H1 (cell line): ENCODE measurements at places on chromosomes 1 and 21.

DNA sequence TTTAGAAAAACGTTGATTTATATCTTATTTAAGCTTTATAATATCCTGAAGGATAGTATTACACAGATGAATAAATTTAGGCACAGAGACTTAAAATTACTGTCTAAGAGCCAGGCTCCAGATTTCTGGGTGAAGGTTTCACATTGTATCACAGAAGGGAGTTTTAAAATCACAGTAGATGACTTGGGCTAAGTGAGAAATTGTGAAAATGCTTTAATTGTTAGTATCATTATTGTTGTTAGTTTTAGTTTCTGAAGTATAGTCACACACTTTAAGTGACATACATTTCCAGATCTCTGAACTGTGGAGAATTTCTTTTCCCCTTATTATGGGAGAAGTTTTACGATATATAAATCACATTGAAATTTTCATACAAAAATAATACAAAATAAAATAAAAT is 83.5 kb downstream of the NDUFS5 start:
- DNase-seq, result no peak

GRCh38 chr21:44846485-44847260 is 26.8 kb downstream of the PTTG1IP start:
- no peak for DNase-seq

GRCh38 chr1:225737161-225737560 is 40.5 kb upstream of the SRP9 start:
- DNase-seq, result no peak

DNA sequence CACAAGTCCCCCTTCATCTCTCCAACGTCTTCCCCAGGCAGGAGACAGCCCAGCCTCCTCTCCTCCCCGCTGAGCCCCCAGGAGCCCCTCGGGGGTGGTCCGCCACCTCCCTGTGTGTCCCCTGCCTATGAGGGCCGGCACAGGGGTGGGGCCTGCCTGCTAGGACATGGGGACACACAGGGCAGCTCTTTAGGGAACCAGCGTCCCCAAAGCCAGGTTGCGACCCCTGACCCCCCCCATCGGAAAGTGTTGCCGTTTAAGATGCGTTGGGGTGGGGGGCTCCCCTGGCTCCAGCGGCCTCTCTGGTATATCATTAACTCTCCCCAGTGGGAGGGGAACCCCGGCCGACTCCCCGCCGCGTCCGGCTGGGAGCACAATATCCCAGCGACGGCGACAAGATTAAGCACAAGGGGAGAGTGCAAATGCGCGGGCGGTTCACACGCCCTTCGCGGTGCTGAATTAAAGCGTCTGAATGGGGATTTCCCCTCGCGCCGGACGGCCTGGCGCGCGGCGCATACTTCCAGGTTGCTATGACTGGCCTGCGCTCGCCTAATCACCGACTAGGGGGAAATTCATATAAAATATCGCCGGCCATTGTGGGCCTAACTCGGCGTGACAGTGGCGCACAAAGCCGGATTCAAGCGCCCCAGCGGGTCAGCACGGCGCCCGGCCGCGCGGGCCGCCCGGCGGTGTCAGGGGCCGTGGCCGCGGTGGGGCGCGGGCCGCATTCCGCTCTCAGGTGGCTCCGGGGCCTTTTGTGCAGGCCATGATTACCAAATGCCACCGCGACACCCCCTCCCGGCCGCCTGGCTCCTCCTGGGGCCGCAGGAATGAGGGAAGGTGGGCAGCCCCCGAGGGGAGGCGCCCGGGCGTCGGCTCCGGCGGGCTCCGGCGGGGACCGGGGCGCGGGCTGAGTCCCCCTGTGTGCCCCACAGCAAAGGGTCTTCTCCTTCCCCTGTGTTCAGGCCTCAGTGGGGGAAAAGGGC is 30.9 kb downstream of the WNT3A start:
- DNase-seq, result no peak

- no peak for DNase-seq
These were observed 151.9 kb upstream of the C1orf87 start for GRCh38 chr1:60225486-60225885.

DNA sequence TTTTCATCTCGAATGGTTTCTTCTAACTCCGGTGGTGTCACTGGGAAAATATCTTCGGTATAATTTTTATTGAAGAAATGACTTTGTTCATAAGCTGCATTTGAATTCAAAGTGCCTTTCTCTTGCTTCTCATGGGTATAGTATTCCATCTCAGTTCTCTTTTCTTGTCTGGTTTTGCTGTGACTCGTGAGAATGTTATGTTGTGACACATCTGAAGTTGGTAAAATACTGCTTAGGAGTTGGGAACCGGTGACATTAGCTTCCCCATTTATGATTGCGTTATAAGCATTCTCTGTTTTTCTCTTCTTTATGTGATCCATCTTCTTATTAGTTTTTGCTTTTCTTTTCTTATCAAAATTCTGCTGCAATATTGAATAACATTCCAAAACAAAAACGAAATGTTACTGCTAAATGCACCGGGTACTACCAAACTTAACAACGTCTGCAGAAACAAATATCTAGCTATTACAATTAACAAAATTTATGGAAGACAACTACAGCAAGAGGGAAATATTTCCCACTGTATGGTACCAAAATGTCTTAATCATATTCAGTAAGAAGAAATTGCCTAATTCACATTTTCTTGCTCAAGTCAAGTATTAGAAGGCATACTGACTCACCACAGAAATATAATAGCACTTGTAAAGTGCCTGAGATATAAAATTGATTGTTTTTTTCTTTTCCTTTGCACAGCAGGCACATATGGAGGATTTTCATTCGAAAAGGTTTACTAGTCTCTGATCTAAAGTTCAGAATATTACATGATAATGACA is 15.5 kb downstream of the LRIF1 start:
- DNase-seq, result no peak

DNA sequence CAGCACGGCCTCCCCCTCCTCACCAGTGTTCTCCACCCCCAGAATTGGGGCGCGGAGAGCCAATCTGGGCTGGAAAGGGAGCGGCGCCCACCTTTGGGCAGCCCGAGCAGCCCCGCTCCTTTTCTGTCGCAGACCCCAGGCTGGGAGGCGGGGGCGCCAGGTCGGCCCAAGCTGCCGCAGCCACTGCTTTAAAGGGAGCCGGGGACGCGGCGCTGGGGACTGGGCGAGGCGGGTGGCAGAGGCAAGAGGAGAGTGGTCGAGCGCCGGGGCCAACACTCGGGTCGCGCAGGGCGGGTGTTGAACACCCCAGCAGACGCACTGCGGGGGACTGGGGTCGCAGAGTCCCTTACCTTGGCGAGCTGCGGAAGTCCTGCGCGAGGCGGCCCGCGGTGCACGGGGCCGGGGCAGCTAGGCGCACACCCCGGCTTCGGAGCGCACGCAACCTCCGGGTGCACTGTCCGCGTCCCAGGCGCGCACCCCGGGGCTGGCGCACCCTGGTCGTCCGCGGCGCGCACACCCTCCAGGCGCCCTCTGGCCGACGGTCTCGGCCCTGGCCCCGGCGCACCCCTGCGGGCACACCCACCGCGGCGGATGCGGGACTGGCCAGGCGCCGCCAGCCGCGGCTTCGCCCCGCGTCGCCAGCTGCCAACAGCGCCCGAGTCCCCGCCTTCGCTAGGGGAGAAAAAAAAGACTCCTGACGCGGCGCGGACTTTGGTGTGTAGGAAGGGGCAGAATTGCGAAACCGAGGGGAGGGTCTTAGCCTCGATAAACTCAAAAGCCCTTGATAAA is at the start of gene KANK4:
KANK4 (minus strand) TSS at position 679 of the 789 bp plus-strand sequence. CDS start 37,870 bp downstream, outside the sequence.
- DNase-seq, result peak; percentile 78

DNA sequence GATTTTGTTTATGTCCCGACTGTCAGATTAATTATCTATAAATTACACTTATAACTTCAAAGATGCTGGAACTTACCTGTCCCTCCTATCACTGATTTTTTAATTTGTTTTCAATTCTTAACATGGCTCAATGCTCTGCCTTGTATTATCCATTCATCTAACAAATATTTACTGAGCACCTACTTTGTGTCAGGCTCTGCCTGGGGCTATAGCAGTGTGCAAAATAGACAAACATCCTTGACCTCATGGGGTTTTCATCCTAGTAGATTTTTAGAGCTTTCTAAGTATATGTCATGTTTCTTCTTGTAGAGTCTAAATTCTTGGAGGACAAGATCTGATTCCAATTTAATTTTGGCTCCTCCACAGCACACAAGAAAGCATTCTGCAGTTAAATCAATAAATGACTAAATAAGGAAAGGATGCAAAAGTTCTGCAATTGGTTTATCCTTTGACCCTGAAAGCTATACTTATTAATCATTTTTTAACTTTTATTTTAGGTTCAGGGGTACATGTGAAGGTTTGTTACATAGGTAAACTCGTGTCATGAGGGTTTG is 10.8 kb upstream of the SMYD2 start:
- no peak for DNase-seq

GRCh38 chr1:246068619-246069509 is 438.2 kb downstream of the SMYD3 start:
- no peak for DNase-seq

- DNase-seq, result no peak
These were observed 139.2 kb downstream of the CLIC6 start for GRCh38 chr21:34807881-34808568.

GRCh38 chr1:55204997-55205396 is 10.2 kb downstream of the USP24 start:
- DNase-seq, result no peak

DNA sequence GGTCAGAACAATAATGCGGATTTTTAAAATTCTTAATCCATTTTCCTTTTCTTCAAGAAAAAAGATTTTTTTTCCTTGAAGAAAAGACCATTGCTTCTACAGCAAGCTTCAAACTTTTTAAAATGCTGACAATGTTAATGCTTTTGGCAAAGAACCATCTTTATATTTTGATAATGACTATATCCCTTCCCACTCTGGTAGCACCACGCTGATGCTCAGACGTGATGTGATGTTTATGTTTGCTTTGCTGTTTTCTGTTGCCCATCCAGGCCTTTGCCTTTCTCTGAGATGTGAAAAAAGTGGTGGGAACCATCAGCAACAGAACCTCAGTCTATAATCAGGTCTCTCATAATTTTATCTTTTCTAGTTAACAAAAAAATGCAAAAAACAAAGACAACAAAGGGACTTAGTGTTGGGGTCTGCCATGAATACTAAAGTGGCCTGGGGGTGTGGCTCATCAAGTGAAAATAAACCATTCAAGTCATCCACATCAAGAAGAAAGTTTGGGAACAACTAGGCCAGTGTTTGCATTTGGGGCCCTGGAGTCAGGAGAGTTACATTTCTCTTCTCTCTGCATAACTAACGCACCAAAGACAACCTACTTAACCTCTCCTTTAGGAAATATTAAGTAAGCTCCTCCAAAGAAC is 244.6 kb upstream of the DMRTA2 start:
- DNase-seq, result no peak

DNA sequence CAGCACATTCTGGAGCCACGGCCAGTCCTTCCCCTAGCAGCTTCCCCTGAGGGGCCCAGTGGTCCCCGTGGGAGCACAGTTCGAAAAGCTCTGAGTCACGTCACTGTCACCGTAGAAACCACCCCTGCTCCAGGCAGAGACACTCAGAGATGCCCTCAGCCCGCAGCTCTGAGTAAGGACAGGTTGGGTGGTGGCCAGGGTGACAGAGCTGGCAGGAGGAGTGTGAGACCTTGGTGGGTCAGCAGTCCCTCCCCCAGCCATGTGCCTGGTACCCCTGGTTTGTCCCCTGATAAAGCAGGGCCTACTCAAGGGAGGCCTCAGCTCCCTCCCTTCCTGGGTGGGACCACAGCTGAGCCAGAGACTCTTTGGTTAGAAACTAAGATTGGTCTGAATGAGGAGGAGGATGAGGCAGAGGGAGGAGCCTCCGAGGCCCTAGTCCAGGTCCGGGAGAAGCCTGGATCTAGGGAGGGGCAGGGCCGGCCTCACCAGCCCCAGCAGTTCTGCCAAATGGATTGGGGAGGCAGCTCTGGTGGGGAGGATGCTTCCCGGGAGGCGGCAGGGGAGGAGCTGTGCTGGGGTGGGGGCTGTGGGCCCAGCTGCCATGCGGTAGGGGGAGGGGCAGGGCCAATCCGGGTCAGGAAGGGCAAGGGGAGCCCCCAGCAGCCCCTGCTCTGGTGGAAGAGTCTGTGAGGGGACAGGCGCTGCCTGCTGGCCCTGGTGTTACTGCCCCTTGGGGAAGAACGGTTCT is 55.2 kb downstream of the SLC9A1 start:
- DNase-seq, result no peak

GRCh38 chr1:165828669-165829329 is 1.4 kb downstream of the UCK2 start:
- DNase-seq, result peak; percentile 60

DNA sequence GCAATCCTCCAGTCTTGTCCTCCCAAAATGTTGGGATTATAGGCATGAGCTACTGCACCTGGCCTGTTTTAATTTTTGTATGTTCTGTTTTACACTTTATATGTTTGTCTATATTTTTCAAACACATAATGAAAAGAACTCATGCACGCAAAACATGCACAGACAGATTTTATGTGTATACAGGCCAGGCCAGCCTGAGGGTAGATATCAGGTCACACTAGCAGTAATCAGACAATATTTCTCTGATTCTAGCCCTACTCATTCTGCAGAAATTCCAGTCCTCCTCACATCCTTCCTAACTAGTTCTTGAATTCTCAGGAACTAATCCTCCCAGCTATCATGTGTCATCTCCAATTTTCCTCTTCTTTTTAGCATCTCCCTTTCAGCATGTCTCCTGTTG is 27.8 kb upstream of the PHGDH start:
- no peak for DNase-seq

DNA sequence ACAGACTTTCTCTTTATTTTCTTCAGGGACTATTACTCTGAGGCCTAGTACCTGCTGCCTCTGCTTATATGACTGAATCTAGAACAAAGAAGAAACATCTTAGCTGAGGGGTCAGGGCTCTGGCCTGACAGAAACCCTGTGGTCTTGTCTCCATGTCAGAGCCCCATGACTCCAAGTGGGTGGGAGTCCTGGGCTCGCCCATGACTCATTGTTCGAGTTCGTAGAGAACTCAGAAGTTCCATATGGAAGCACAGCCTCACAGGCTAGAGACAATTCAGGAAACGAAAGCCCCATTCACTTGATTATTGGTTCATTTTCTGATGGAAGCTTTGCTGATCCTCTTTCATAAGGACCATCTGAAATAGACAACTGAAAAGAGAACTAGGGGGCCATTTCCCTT is 73.2 kb downstream of the CD58 start:
- no peak for DNase-seq

DNA sequence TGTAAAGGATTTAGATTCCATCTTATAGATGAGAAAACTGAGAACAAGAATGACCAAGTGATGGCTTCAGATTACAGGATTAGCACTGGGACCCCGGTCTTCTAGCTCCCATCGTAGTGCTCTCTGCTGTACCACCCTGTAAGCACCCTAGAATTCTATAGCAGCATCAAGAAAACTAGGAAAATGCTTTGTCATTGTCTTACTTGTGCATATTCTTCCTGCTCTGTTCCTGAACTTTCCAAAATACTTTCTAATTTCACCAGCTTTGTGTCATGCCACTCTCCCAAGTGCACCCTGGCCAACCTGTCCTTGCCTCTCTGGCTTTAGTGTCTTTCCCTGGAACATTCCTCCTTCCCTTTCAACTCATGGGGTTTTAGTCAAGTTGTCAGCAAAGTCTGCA is 6.0 kb upstream of the KLHL20 start:
- no peak for DNase-seq

- peak; percentile 76 for DNase-seq
These were observed 223.6 kb upstream of the POU3F1 start for GRCh38 chr1:38269923-38270848.
